Activated CD4-positive, alpha-beta T cell treated with anti-CD3 and anti-CD28 coated beads for 36 hours (primary cell): ENCODE measurements at places on chromosomes 3 and 15. TPM values are rescaled to one million over a fixed set of nuclear protein-coding genes. Genes with fewer than 3 reads are reported as not detected.

FGF7 gene
- not detected for total RNA-seq

SLC9C1 gene
- total RNA-seq, result not detected

SLC22A13 gene
- 0.21 TPM for total RNA-seq

PLA2G4D gene
- total RNA-seq, result not detected

GPR27 gene
- total RNA-seq, result 1.2 TPM

ARHGEF26 gene
- total RNA-seq, result 0.16 TPM

DUOXA1 gene
- total RNA-seq, result 0.19 TPM

P2RY14 gene
- total RNA-seq, result 0.16 TPM

U2SURP gene
- total RNA-seq, result 248 TPM

LRRC2 gene
- not detected for total RNA-seq

GOLGA8G gene
- not detected for total RNA-seq

CIB2 gene
- total RNA-seq, result 0.91 TPM

DNAJA4 gene
- 38.6 TPM for total RNA-seq

CD200R1 gene
- total RNA-seq, result 1.4 TPM

ZNF385D gene
- not detected for total RNA-seq

STAC gene
- total RNA-seq, result 0.27 TPM

GPR15 gene
- total RNA-seq, result 1.1 TPM

CCR3 gene
- not detected for total RNA-seq

SPINK8 gene
- not detected for total RNA-seq

TRIM42 gene
- total RNA-seq, result not detected

EXD1 gene
- not detected for total RNA-seq

CD80 gene
- 0.74 TPM for total RNA-seq

KLHL40 gene
- total RNA-seq, result not detected

FOXB1 gene
- total RNA-seq, result 0.53 TPM

ANO10 gene
- 6.9 TPM for total RNA-seq

PCNP gene
- 264 TPM for total RNA-seq

NR1I2 gene
- 0.27 TPM for total RNA-seq

ARGFX gene
- not detected for total RNA-seq

CPB1 gene
- total RNA-seq, result not detected

CASR gene
- 0.05 TPM for total RNA-seq

FANCD2OS gene
- total RNA-seq, result not detected

GRAMD1C gene
- 0.97 TPM for total RNA-seq

HTR3E gene
- total RNA-seq, result not detected

DPPA4 gene
- 1.5 TPM for total RNA-seq

NPAP1 gene
- total RNA-seq, result not detected

LRRC3B gene
- not detected for total RNA-seq

SPESP1 gene
- total RNA-seq, result 1.0 TPM

MCTP2 gene
- 27.8 TPM for total RNA-seq

CTXN2 gene
- 0.05 TPM for total RNA-seq

TGM4 gene
- total RNA-seq, result not detected

ZBED2 gene
- 313 TPM for total RNA-seq

RASGRP1 gene
- 102 TPM for total RNA-seq

MYL3 gene
- total RNA-seq, result not detected

SLC7A14 gene
- not detected for total RNA-seq

MASP1 gene
- total RNA-seq, result not detected

ACKR2 gene
- total RNA-seq, result 0.64 TPM

ANKRD63 gene
- not detected for total RNA-seq

INTS14 gene
- total RNA-seq, result 59.8 TPM

OR5K1 gene
- not detected for total RNA-seq

COL6A5 gene
- not detected for total RNA-seq

ECT2 gene
- 39.4 TPM for total RNA-seq

MYZAP gene
- total RNA-seq, result 0.11 TPM
